Left ventricle myocardium inferior (tissue), 1 donor: ENCODE measurements at places on chromosomes 3 and 15.

GRCh38 chr15:101131489-101132389 lies 120.1 kb downstream of the CHSY1 start:
- no peak for DNase-seq

GRCh38 chr15:56047354-56047753 lies 53.9 kb upstream of the NEDD4 start:
- no peak for DNase-seq

GRCh38 chr3:11290743-11291680 lies 18.8 kb downstream of the ATG7 start:
- no peak for DNase-seq

DNA sequence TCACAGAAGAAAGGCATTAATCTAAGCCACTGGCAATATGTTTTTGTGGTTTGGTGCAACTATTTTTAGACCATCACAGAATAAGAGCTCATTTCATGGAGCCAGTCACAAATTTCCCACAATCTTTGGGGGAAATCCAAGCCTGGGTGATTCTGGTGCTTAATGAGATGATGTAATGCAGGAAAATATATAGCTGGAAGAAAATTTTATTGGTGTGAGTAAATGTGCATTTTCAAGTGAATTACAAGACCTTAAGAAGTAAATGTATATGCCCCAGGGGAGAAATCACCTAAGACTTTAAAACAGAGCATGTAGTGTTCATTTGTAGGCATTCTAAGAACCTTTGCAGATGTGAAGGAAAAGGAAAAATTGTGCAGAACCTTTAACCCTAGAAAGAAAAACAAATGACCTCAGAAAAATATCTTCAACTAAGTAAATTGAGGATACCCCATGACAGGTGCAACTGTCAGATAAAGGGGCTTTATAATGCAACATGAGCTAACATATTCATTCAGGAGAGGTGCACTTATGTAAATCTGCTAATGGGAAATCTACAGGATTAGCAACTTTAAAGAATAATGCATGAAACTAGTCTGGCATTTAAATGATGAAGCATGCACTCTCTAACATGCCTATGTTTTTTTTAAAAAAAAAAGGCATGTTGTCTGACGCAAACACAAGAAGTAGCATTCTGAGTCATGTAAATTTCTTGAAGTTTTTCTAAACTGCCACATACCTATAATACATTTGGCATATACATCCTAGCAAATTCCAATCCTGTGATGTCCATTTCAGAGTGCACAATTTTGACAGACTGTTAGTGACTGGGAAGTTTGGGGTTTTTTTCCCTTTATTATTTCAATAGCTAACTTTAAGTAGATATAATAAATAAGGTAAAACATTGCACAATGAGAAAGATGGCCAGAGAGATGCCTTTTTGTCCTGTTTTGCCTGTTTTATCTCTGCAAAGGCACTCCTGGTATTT lies 105.1 kb downstream of the MEX3B start:
- no peak for DNase-seq

DNA sequence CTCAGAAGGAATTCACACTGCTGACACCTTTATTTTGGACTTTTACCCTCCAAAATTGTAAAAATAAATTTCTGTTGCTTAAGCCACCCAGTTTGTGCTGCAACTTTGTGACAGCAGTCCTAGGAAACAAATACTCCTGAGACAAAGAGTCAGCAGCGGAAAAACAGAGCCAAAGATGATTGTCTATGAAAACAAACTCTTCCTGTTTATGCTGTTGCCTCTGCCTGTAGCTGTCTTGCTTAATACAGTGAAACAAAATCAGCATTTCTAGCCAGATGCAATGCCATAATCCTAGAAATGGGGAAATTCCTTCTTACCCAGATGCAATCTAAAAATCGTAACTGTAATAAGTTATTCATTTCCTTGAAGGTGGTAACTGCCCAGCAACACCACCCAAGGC lies 387.5 kb upstream of the ATP11B start:
- no peak for DNase-seq

DNA sequence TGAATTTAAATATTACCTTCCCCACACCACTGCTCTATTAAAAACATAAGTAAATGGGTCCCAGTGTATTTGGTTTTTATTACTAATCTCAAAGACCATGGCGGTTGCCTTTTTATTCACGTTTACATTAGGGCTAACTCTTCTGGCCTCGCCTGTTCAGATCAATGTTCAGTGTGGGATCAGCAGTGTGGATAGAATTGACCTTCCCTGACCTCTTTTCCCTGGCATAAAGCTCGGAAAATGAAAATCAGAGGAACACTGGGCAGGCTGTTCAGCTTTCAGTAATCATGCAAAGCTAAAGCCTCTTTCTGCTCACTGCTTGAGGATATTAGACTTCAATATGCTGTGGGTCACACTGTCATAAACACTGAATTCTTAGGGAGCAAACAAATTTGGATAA lies 422.6 kb upstream of the ONECUT1 start:
- no peak for DNase-seq

- peak; percentile 51 for DNase-seq
Observed at GRCh38 chr3:66418475-66418931, 82.3 kb downstream of the LRIG1 start.
